ENCODE measurements at places on chromosomes 1 and 21.

DNA sequence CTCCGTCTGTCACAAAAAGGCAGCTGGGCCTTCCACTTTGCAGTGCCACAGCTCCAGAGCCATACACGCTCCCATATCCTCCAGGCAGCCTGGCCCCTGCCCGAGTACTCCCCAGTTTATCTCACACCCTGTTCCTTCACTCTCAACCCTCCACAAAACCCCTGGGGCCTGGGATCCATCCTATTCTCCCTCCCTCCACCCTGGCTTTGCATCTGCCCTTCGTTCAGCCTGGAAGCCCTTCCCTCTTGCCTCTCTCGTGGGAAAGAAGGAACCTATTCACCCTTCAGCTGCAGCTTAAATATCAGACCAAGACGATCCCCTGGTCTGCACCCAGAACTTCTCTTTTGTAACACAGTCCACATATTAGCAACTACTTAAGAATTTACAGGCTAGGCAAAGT, 56.7 kb downstream of the CAMK2N1 start:
- no peak for DNase-seq

DNA sequence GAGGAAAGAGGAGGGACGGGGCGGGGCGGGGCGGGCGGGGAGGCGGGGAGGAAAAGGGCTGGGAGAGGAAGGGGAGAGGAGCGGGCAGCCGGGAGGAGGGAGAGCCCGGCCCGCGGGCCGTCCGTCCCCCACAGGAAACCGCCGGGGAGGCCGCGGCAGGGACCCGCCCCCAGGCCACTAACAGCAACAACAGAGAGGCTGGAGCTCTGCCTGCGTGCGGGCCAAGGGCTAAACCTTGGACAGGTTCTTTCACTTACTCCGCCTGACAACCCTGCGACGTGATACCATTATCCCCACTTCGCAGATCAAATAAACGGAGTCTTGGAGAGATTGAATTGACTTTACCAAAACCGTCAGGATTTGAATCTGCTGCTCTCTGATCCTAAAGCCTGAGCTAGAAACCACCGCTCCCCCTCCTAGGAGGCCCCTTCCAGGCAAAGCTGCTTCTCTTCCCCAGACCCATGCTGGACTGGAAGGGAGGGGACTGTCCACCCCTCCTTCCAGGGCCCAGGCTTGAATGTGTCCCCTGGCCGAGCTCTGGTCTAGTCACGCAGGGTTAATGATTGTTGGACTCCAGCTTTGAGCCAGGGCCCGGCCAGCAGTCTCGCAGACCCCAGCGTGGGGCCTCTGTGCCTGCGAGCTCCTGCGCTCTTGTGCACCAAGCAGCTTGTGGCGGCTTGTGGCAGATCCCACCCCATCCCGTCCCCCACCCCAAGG, at the start of gene EVA1B:
EVA1B (minus strand) TSS at position 10 of the 717 bp plus-strand sequence. CDS start 608 bp downstream, outside the sequence.
- peak; percentile 49 for DNase-seq

GRCh38 chr1:203929741-203930309, 68.4 kb downstream of the SNRPE start:
- no peak for DNase-seq

DNA sequence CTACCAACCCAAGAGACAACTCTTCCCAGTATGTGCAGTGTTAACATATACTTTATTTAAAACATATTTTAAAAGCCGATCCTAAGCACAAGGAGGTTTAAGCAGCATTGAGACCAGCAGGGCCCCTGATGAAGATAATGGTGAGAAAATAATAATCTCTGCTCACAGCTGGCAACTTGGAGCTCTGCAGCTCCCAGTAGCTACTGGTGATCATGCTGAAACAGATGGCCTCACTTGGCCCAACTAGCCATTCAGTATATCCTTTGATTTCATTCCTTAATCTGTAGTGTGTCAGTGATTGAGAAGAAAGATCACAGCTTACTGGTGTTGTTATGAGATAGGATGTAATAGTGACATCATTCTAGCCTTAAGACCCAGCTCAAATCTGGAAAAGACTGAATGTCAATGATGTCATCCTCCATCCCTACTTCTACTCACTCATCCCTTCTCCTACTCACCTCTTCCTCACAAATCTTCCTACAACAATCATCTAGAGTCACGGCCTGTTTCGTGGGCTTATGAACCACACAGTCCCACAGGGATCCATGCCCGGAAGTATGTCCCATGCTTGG, 817.9 kb downstream of the PLA2G4A start:
- no peak for DNase-seq

- DNase-seq: no peak
These were observed 54.1 kb upstream of the TRIM67 start for GRCh38 chr1:231107600-231108326.

DNA sequence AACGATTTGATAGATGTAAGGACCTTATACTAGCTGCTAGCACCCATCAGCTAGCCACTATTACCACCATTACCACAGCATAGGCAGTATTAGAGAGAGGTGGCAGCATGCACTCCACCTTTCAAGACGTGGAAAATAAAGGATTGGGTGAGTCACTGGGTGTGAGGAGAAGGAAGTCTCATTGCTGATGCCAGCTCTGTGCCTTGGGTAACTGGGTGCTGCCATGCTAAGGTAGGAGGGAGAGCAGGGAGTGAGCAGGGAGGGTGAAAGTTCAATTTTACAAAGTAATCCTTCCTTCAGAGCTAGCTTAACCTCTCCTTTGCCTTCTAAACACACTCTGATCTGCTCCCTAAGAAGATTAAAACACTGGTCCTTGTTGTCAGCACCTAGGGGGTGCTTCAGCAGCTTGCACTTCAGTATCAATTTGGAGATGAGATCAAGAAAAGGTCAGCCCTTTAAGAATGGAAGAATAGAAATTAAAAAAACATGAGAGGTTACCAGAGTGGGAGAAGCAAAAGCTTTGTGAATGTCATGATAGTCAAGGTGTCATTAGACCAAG, 1.8 kb upstream of the LIN9 start:
- peak; percentile 15 for DNase-seq

DNA sequence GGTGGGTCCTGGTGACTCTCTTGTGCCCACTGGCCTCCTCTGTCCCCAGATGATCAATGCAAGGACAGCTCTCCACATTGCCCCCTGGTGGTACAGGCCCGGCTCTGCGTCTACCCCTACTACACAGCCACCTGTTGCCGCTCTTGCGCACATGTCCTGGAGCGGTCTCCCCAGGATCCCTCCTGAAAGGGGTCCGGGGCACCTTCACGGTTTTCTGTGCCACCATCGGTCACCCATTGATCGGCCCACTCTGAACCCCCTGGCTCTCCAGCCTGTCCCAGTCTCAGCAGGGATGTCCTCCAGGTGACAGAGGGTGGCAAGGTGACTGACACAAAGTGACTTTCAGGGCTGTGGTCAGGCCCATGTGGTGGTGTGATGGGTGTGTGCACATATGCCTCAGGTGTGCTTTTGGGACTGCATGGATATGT, 10.8 kb downstream of the ADAMTSL4 start:
- DNase-seq: peak; percentile 85

GRCh38 chr1:153081736-153082135, 10.3 kb upstream of the SPRR2B start:
- no peak for DNase-seq

DNA sequence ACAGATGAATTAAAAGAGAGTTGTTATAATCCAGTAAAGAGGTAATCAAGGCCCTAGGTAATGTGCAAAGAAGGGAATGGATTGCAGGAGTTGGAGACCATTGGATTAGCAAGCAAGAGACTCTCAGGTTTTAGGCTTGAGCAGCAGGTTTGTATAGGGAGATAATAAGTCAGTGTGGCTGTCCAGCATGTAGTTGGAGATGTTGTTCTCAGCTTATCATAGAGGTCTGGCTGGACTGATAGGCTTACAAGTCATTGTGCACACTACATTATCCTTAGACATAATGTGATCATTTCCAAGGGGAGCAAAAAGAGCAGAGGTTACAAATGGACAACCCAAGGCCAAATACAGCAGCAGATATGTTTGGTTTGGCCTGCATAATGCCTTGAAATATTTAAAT, 45.9 kb upstream of the SAMD13 start:
- DNase-seq: no peak

- no peak for DNase-seq
These were observed 80.2 kb downstream of the SLC45A1 start for GRCh38 chr1:8398086-8398485.

GRCh38 chr1:23442751-23443150, 18.2 kb upstream of the TCEA3 start:
- DNase-seq: no peak

DNA sequence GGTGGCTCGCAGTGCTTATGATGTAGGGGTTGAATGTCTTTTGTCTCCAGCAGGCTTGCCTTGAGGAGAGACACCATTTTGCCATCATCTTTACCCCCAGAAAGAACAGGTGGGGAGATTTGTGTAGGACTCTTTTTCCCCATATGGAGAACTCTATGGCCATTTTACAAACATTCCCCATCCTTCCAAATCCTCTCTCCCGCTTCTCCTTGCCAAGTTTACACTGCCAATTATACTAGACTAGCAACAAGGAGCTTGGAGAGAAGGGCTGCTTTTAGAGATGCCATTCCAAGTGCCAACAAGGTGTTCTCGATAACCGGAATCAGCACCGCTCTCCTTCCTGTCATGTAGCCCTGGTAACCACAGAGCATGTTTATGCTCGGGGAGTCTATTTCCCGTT, 233.1 kb downstream of the CAMTA1 start:
- no peak for DNase-seq

DNA sequence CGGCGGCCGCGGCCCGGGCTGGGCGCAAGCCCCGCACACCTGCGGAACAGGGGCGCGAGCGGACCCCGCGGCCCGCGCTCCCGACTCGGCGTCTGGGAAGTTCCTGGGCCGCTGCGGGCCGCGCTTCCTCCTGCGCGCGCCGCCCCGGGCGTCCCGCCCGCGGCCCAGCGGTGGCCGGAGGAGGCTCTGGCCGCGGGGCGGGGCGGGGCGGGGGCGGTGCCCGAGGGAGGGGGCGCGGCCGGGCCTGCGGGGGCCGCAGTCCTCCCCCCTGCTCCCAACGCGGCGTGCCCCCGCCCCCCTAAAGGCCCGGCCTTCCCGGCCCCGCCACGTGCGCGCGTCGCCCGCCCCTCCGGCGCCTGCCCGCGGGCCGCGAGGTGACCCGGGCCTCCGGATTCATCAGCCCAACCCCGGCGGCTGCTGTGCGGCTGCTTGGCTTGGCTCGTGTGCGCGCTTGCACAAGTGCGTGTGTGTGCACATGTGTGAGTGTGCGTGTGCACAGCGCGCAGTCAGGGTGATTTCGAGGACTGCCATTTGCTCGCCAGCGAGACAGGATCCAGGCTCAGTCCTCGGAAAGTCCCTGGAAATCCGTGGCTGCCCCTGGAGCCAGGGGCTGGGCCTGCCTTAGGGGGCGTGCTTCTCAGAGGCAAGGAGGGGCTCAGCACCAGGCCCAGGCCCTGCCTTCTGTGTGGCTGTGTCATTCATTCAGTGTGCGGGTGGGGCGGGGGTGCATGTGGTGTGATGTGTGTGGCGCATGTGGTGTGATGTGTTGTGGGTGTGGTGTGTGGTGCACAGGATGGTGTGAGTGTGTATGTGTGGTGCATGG, at the start of gene C2CD2:
C2CD2 (minus strand) TSS at position 188 of the 823 bp plus-strand sequence. CDS start 370 bp downstream, outside the sequence.
- peak; percentile 43 for DNase-seq

DNA sequence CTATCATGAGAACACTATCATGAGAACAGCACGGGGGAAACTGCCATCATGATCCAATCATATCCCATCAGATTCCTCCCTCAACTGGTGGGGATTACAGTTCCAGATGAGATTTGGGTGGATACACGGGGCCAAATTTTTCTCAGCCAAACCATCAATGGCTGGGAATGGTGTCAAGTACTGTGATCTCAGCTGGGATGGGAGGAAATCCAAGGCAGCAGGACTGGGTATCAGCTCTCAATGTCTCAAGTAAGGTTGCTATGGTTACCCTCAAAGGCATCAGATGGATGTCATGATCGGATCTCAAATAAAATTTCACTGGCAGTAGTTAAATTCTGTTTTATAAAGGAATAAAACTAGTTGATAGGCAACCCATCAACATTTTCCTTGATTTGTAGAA, 399.0 kb downstream of the KCNT2 start:
- DNase-seq: no peak

- DNase-seq: no peak
These were observed 2.4 kb downstream of the LIX1L start for GRCh38 chr1:145955436-145955835.

DNA sequence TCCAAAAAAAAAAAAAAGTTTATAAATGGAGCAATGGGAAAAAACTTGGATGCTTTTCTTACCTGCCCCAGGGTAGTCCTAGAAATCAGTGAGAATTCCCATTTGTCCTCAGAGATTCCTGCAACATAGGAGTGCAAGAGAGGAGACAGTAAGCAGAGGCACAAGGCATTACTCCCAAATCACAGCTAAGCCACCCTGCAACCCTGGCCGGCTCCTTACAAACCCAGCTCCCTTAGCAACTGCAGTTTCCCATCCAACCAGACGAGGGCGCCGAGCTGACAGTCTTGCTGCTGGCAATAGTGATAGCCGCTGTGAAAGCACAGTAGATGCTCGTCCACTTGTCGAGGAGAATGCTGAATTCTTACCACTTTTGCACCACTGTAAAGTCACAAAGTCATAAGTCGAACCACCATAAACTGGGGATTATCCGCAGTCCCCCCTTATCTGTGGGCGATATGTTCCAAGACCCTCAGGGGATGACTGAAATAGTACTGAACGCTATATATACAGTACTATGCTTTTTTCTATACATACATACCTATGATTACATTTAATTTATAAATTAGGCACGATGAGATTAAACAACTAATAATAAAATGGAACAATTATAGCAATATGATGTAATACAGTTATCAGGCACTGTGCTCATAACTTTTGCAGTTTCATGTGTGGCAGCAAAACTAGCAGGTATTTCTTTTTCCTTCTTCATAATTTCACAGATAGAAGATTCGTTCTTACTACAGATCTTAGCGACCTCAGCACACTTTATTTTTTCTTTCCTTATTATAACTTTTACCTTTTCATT, 6.0 kb upstream of the PITHD1 start:
- peak; percentile 86 for DNase-seq

- peak; percentile 41 for DNase-seq
These were observed 59.6 kb downstream of the VPS26C start for GRCh38 chr21:37207441-37208009.

DNA sequence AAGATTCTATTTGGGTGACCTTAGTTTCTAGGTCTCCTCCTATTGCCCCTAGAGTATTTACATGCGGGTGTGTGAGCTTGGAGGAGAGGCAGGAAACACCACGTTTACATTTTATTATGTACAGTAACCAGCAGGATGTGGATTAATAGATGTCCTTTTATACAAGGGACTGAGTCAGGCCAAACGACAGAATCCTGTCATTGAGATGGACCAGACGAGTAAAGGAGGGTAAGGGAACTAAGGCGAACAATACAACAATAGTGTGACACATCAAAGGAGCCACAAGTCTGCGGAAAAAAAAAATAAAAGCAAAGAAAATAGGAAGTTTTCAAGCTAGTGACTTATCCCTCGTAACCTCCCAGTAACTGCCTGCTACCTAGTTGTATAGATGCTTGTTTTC, 151.1 kb downstream of the GABPA start:
- DNase-seq: no peak

DNA sequence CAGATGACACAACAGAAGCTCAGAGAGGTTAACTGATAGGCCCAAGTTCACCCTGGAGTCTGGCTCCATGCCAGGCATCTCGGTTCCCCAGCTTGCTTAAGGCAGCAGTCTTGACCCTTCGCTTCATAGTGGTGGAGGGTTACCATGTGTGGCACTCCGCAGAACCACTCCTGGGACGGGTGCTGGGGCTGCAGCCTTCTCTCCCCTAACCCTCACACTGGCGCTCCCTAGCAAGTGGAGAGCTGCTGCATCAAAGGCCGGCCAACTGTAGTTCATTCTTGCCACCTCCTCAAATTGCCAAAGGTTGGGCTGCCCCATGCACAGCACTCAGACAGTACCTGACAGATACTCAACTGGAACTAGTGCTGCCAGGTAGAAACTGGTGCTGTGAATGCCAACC, 70.2 kb upstream of the KCND3 start:
- DNase-seq: no peak
